ENCODE measurements at places on chromosomes 16 and 17. TPM values are rescaled to one million over a fixed set of nuclear protein-coding genes. Genes with fewer than 3 reads are reported as not detected.
A peak's percentile ranks its signal among the peaks of the same experiment; 100 is the strongest.

Gene CD300LB
- polyA plus RNA-seq, result not detected

Gene TMEM220
- polyA plus RNA-seq, result 0.29 TPM

Gene CRYBA1
- not detected for polyA plus RNA-seq

Gene GSG1L
- polyA plus RNA-seq, result not detected

DNA sequence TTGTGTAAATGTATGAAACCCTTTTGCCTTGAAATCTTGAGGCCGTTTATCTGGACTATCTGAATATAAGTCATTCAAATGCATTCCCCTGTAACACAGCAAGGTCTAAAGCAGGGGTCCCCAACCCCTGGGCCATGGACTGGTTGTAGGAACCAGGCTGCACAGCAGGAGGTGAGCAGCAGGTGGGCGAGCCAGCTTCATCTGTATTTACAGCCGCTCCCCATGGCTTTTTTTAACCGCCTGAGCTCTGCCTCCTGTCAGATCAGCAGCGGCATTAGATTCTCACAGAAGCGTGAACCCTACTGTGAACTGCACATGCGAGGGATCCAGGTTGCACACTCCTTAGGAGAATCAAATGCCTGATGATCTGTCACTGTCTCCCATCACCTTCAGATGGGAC, 24.1 kb downstream of the DNAH3 start:
- no peak for DNase-seq
- H3K27me3 ChIP-seq, result no peaks in the 10 kb centered on the region
- H3K36me3 ChIP-seq, result no peaks in the 10 kb centered on the region
- H3K4me3 ChIP-seq, result no peak overlapping the region
- no peaks in the 10 kb centered on the region for H3K4me1 ChIP-seq

GRCh38 chr17:28327709-28328108, 7.6 kb downstream of the IFT20 start:
- H3K36me3 ChIP-seq, result peaks cover 15% of the 10 kb centered on the region
- peak overlapping the region; percentile 23 for H3K27ac ChIP-seq
- no peak overlapping the region for H3K4me3 ChIP-seq
- no peaks in the 10 kb centered on the region for H3K27me3 ChIP-seq

Gene CAVIN1
- 0.48 TPM for polyA plus RNA-seq

Gene CCL8
- polyA plus RNA-seq, result not detected

- H3K4me3 ChIP-seq, result peak overlapping the region; percentile 97
- H3K27ac ChIP-seq, result peak overlapping the region; percentile 73
- no peaks in the 10 kb centered on the region for H3K36me3 ChIP-seq
Observed at GRCh38 chr17:80262775-80263244, 2.2 kb downstream of the RNF213 start.

- H3K27ac ChIP-seq, result no peak overlapping the region
- H3K36me3 ChIP-seq, result no peaks in the 10 kb centered on the region
- H3K27me3 ChIP-seq, result no peaks in the 10 kb centered on the region
- H3K4me3 ChIP-seq, result no peak overlapping the region
Observed at GRCh38 chr16:26050472-26050871, 358.7 kb downstream of the HS3ST4 start.

Gene ITPRIPL2
- polyA plus RNA-seq, result 1.0 TPM

Gene CARD14
- not detected for polyA plus RNA-seq

- no peak overlapping the region for H3K4me3 ChIP-seq
- DNase-seq, result no peak
- no peaks in the 10 kb centered on the region for H3K36me3 ChIP-seq
- H3K27me3 ChIP-seq, result no peaks in the 10 kb centered on the region
Observed at GRCh38 chr17:71118039-71118438, 948.7 kb downstream of the KCNJ2 start.

Gene CD300LF
- polyA plus RNA-seq, result not detected

Gene MILR1
- 2.8 TPM for polyA plus RNA-seq

DNA sequence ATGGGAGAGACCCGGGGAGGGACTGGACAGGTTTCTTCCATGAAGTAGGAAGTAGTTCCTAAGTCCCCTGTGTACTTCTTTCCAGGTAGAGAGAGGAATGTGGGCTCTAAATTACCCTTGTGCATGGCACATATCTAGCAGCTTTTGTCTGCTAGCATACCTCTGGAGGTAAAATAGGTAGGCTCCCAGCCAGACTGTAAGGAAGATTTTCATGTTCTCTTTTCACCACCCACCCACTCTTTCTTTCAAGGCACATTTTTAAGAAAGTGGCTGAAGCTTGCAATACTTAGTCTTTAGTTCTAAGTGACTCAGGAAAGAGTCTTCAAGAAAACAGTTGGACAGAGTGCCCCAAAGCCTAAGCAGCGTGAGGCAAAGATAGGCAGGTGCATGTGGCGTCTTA, 9.2 kb downstream of the MINK1 start:
- no peak for DNase-seq
- no peaks in the 10 kb centered on the region for H3K36me3 ChIP-seq
- H3K4me1 ChIP-seq, result peaks cover 6% of the 10 kb centered on the region
- no peaks in the 10 kb centered on the region for H3K27me3 ChIP-seq
- H3K27ac ChIP-seq, result no peak overlapping the region

Gene NPIPA5
- polyA plus RNA-seq, result 0.94 TPM

Gene DHRS7C
- not detected for polyA plus RNA-seq

Gene EME1
- polyA plus RNA-seq, result 32.6 TPM

GRCh38 chr16:52500963-52501362, 46.0 kb downstream of the TOX3 start:
- no peaks in the 10 kb centered on the region for H3K27me3 ChIP-seq
- H3K4me1 ChIP-seq, result no peaks in the 10 kb centered on the region
- H3K27ac ChIP-seq, result no peak overlapping the region
- DNase-seq, result no peak
- H3K4me3 ChIP-seq, result no peak overlapping the region

Gene KCNJ12
- polyA plus RNA-seq, result 0.06 TPM

Gene NLGN2
- polyA plus RNA-seq, result not detected

DNA sequence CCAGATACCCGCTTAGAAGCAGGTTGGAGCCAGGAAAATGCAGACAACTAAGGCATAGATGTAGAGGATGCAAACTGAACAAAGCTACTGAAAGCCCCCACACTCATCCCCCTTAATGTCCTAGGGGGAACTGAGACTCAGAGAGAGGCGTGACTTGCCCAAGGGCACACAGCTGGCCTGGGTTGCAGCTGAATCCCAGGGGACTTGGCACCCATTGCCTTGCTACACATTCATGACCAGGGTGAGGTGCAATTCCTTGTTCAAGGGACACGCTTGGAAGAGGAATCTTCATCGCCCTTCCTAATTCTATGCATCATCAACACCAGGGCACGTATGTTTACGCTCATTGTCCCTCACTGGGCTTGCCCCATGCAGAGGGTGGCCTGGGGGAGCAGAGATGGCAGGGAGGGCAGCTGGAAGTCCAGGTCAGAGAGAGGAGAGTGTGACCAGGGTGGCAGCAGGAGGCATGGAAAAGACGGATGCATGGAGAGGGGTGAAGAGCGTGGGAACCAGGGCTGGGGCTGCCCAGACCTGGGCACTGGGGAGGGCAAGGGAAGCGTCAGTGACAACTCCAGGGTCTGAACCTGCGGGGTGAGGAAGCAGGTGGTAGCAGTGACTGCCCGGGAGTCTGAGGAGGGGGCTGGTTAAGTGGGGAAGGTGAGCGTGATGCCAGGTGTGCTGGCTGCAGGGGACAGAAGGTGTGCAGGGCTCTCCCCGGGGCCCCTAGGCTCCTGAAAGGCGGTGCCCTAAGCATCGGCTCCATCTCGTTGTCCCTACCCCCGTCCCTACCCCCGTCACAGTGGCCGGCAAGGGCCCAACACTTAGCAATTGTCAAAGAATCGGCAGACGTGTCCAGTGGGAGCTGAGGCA, 267.1 kb upstream of the TNRC6C start:
- no peak overlapping the region for H3K27ac ChIP-seq
- peaks cover 5% of the 10 kb centered on the region for H3K4me1 ChIP-seq
- H3K36me3 ChIP-seq, result no peaks in the 10 kb centered on the region

DNA sequence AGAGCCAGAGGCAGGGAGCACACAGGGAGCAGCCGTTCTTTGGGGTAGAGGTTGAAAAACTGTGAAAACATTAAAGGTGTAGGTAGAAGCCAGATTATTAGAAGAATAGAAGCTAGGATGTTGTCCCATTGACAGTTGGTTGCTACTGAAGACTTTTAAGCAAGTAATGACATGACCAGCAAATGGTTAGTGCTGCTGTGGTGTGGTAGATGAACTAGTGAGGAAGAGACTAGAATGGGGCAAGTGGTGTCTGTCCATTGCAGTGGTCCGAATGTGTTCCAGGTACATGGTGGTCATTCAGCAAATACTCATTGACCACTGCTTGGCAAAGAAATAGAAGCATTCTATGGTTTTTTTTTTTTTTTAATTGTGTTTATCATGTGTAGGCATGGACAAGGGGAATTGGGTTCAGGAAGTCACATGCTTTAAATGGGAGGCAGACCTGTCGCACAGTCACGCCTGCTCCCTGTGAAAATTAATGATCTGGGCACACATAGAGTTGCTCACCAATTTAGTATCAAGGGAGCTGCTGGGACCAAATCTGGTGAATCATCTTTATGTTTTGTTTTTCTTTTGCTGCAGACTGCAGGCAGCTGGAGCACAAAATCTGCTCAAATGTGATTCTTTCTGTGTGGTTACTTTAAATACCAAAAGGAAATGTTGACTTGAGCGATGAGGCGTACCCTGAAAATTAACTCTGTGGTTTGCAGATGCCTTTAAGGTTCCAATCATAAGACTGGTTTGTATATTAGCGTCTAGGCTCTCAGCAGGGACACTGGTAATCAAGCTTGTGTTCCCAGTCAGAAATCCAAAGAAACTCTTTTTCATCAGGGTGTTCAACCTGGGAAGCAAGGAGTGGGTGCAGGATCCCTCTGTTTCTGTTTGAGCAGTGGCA, 30.7 kb downstream of the YPEL2 start:
- H3K36me3 ChIP-seq, result no peaks in the 10 kb centered on the region
- H3K4me3 ChIP-seq, result peak overlapping the region; percentile 40
- peak; percentile 86 for DNase-seq
- H3K27me3 ChIP-seq, result no peaks in the 10 kb centered on the region

- H3K27ac ChIP-seq, result peak overlapping the region; percentile 100
- peak overlapping the region; percentile 77 for H3K4me3 ChIP-seq
- peaks cover 32% of the 10 kb centered on the region for H3K4me1 ChIP-seq
- peaks cover 6% of the 10 kb centered on the region for H3K36me3 ChIP-seq
- H3K27me3 ChIP-seq, result no peaks in the 10 kb centered on the region
- DNase-seq, result no peak
Observed at GRCh38 chr17:2215616-2216364, 87.8 kb downstream of the SMG6 start.

Data from GM12878 (cell line).